Activated T-helper 1 cell treated with Interleukin-2 at 50 U/mL for 16 hours (primary cell): ENCODE measurements at places on chromosomes 16 and 17.

DNA sequence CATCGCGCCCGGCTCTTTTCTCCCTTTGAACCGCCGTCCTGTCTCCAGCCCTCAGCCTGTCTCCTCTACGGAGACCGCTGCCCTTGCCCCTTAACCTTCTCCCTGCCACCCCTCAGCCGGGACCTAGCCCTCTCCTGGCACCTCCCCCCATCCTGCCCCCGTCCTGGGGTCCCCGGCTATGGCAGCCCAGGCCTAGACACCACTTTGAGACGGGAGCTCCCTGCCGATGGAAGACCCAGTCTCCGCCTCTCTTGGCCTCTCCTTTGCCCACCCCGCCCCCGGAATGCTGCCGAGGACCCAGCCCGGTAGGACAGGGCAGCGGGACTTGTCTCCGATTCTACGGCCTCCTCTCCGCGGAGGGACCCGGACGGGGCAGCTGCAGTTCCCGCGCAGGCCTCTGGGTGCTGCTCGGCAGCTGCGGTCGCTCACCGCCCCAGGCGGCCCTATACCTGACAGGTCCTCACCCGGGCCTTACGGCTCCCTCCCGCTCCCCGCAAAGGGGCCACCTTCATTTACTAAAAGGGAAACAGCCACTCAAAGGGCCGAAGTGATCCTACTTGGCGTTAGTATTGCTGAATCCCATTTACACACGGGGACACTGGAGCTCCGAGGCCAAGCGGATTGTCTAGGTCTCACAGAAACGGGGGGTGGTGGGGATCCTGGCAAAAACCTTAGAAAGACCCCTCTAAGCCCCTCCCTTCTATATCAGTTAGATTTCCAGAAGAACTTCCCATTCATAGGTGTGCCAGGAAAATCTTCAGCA, 32.6 kb upstream of the TAC4 start:
- DNase-seq: peak; percentile 51

DNA sequence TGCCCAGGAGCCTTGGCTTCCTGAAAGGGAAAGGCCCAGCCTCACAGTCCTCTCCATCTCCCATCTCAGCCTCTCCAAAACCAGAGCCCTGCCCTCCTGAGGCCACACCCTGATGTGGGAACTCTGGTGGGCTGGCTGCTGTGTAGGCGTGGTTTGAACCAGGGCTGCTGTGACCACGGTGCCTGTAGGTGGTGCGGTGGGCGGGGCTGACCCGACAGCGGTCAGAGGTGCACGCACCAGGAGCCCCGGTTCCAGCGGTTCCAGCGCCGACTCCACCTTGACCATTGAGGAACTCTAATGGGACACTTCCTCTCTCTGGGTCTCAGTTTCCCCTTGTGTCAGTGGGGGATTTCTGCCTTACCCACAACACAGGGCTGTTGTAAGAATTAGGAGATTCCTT, 2.4 kb downstream of the RAP1GAP2 start:
- DNase-seq: no peak

GRCh38 chr16:58455750-58456149, 44.2 kb upstream of the NDRG4 start:
- DNase-seq: no peak

DNA sequence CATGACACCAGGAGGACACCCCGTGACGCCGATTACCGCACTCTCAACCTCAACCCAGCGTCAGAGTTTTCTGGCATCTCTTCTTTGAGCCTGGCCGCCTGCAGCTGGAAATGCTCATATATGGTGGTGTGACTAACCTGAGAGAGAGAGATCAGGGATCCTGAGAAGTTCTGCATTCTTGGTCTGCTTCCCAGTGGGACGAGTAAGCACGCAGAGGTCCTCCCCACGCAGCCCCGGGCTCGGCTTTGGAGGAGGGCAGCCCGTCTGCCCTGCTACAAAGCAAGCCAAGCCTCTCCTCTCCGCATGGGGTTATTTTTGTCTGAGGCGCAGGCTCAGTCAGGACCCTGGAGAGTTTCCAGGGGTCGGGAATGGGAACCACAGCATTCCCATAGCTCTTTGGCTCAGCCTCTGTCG, 16.5 kb downstream of the CRISPLD2 start:
- DNase-seq: no peak

DNA sequence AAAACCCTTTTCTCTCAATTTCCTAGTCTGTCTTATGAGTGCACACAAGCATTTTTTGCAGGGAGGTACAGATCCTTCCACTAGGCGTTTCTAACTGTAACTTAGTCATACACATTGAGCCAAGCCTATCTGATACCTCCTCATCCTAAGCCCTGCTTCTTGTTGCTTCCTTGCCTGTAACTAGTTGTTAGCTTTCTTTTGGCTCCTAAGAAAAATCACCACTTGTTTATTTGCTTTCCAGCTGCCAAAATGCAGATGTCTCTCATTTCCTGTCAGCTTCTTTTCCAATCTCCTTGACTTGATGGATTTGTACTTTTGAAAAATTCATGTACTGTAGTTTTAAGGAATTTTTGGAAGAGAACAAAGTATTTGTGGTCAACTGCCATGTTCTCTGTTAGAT, 73.7 kb downstream of the TNRC6C start:
- DNase-seq: no peak

- no peak for DNase-seq
These were observed at the start of gene KRTAP4-6 for GRCh38 chr17:41140360-41141131. Gene KRTAP4-6, minus strand, starts transcription at chr17:41140544. Its CDS starts 57 bp downstream, at chr17:41140487.

DNA sequence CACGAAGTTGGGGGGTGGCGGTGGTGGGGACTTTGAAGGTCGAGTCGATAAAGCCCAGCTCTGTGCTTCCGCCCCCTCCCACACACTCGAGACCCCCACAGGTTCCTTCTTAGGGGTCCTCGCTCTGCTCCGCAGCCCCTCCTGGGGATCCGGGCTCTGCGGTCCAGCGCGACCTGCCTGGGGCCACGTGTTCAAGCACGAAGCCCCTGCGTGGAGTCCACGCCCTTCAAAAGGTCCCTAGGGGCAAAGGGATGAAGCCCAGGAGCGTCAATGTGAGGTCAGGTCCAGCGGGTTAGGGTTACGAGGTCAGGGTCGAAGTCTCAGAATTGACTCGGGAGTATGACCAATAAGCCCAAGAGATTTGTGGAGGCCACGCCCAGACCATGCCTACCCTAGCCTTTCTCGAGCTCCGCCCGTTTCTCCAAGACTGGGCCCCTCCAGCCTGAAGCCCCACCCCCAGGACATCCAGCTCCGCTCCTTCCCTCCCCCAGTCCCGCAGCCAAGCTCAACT, 786 bp upstream of the CACNA1G start:
- no peak for DNase-seq

DNA sequence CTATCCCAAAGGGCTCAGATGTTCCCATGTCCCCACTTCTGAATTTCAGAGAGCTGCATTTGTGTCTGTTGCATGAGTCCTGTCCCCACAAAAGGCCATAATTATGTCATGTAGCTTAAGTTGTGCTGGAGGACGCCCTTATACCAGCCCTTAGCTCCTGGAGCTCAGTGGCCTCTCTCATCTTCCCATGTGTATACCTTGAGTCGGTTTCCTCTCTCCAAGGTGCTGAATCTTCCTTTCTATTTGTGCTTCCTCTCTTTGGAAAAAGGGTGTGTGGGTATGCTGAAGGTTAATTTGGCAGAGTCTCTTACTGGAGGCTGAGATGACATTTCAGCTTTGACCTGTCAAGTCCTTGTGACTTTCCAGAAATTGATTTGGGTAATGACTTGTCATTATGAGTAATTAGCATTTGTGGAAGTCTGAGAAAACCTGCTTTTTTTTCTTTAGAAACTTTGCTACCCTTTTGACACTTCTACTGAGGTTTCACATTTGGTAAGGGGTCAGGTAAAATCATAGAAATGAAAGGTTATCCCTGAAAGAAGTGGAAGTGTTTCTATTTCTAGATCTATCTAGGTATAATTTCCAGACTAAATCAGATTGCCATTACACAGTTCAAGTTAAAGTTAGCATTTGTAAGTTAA, 185.4 kb downstream of the ABCC12 start:
- no peak for DNase-seq

- DNase-seq: no peak
These were observed 7.3 kb upstream of the CMTM3 start for GRCh38 chr16:66596986-66597848.

GRCh38 chr16:9599415-9600120, 508.1 kb downstream of the HAPSTR1 start:
- DNase-seq: no peak

DNA sequence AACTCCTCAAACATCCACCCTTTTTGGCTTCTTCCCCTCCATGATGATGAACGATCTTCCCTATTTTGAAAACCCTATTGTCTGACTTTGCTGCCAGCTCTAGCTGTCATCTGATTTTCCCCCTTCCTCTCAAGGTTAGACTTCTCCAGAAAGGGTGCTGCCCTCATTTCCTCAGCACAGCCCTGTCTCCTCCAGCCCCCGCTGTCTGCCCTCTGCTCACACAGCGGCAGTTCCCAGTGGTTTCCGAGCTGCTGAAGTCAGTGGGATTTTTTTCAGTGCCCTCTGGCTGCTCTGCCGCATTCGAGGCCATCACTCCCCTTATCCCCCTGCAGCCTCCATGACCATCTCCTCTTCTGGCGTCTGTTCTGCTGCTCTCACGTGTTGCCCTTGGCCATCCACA, 26.6 kb upstream of the C17orf107 start:
- no peak for DNase-seq
